Activated T-cell treated with anti-CD3 and anti-CD28 coated beads for 4 hours (primary cell): ENCODE measurements at places on chromosomes 1 and 21.

DNA sequence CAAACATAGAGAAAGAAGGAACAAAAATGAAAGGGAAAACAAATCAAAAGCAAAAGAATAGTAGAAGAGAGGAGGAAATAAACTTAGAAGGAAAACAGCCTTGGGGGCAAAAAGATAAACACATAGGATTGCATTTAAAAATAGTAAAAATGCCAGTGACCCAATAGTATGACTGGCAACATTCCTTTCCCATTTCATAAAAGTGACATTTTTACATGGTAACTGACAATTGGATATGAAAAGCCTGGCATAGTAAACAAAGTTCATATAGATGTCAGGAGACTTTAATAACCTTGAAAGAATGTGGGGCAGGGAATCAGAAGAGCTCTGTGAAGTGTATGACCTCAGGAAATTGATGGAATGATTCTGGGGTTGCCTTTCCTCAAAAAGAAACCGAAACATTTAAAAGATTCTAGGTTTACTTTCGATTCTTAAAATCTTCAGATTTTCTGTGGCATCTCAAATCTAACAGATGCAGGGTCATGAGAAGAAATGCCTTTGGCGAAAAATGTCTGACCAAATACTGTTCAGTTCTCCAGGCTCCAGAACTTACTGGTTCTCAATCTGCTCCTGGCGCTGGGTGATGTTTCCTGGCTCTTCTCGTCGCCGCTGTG lies 33.7 kb downstream of the SPTA1 start:
- DNase-seq, result no peak

DNA sequence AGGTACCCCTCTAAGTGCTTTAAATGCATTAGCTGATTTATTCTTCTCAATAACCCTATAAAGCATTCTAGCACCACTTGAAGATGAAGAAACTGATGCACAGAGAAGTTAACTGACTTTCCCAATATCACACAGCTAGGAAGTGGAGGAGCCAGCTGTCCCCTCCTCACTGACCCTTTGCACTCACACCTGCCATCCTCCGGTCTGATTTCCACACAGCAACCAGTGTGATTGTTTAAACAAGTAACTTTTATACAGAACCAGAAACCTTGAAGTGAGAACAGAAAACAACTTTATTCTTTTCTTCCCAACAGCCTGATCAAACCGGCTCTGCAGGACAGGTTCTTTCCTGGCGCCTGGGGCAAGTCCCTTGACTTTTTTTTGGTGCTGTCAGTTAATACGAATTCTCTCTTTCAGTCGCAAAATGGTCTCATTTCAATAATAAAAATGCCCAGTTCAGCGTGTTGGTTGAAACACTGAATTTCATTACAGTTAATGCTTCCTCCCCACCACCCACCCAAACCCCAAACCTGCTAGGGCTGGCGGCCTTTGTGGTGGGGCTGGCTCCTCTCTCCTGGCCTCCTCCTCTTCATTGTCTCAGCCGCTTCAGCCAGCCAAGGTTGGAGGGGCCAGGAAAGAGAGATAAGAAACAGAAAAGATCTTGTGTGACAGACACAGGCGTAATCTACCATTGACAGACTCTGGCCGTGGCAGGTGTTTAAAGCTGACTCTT lies 26.4 kb upstream of the EEIG2 start:
- DNase-seq, result no peak

DNA sequence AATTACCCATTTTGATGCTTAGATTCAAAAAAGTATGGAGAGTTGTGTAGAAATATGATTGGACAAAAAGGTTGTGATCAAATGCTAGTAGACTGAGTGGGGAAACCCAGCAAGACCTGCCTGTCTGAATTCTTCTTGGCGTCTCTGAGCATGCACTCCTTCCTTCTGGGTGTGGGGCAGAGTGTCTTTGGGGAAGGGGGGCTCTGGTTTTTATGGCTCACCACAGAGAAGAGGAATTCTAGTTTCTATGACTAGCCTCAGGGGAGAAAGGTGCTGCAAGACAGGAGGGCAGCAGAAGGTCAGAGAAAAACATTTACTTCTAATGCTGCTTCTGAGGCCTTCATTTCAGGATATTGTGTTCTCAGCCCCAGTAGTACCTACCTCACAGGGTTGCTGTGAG lies 33.9 kb upstream of the PIGC start:
- DNase-seq, result no peak

- DNase-seq, result no peak
Measured at GRCh38 chr1:103945774-103946173, 196.1 kb downstream of the AMY1C start.

- no peak for DNase-seq
Measured at GRCh38 chr1:82466416-82466815, 665.7 kb downstream of the ADGRL2 start.

GRCh38 chr1:1143636-1144035 lies 27.7 kb upstream of the C1orf159 start:
- DNase-seq, result no peak

DNA sequence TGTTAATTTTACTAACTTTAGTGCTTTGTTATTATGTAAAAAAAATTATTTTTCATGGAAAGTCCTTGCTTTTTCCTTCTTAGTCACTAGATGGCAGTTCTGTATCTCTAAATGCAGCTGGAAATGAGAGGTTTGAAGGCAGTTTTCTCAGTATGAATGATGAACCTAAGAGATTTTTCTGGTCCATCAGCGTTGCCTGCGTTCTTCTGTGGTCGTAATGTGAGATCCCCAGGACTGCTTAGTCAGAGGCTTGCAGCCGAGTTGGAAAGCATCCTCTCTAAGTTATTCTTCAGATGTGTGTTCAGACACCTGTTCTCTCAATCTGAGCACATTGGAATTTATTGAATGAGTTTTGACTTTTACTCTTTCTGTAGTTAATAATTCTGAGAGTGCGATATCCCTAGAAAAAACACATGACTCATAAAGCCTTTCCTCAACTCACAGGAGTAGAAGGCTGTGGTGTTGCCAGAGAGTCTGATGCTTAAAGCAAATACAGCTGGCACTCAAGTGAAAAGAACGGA lies 99.3 kb downstream of the FMN2 start:
- no peak for DNase-seq

DNA sequence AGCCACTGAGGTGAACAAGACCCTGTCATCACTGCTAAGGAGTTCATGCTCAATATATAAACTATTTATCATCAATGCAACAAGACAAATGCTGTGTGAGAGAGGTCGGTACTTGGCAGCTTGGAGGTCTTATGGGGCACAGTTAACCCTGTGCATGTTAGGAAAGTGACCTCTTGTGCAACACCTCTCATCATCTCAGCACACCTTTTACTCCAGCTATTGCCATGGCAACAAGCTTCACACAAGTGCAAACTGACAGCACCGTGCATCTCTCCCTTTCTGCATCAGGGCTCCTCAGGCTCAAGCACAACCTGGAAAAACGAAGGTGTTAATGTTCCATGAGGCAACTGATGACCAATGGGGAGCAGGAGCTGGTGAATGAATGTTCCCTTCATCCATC lies 14.7 kb upstream of the MYSM1 start:
- DNase-seq, result no peak

DNA sequence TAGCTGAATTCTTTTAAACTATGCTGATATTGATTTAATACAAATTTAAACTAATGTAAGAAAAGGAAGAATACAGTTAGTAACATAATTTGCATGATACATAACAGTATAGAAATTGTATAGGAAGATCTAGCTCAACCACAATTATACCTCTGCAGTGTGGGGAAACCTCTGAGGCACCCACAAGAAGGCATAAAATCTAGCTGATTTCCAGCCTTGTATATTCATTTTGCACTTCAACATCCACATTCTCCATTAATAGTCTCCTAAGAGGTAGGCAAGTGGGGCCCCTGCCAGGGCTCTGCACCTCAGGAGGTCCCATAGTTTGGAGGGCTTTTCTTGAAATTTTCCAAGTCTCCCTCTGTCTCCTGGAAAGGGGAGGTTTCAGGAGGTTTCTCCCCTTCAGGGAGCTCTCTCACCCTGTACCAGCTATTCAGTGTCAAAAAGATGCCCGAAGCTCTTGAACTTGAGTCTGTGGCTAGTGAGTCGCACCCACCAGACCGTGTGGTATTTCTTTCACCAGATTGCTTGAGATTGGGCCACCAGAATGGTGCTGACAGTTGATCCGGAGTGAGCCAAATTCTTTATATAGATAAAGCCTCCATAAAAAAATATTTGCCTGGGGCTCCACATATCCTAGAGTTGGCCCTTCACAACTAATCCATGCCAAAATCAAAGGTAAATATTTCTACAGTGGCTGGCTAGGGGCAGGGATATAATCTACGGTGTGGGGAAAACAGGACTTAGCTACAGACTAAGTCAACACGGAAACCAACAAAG lies 108.2 kb downstream of the TIAM1 start:
- DNase-seq, result no peak

- no peak for DNase-seq
Measured at GRCh38 chr1:223319905-223320580, 43.9 kb downstream of the SUSD4 start.

DNA sequence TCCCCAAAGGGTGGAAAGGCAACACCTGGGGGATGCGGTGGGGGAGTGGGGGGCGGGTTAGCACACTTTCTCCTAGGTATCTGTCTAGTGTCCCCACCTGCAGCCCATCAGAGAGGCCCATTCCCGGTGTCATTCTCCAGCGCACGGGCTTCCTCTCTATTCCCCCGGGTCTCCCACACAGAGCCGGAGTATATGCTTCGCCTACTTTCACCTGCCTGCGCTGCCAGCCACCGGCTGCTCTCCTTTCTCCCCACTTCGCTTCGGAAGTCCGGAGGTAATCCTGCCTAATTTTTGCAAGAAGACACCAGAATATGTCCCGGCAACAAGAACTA lies 852 bp downstream of the RGS7 start:
- no peak for DNase-seq

DNA sequence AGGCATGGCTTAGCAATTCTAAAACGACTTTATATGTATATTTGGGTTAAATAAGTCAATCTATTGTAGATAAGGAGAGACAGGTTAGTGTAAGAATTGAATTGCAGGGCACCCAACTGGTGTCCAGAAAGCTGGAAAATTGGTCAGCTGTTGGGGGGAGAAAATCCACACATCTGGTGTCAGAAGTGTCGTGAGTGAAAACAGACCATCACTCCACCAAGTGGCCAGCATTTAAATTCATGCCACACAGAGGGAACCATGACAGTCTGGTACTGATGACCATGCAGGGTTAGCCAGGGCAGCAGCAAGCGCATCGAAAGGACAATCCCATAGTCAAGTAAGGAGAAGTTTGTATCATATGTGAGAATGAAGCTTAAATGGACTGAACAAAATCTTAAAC lies 11.7 kb downstream of the LAX1 start:
- DNase-seq, result no peak

GRCh38 chr1:99662539-99663080 lies 16.7 kb downstream of the PALMD start:
- DNase-seq, result no peak

GRCh38 chr1:173202424-173203145 lies 4.5 kb downstream of the TNFSF4 start:
- DNase-seq, result no peak

GRCh38 chr1:90834886-90835660 lies 118.0 kb upstream of the BARHL2 start:
- no peak for DNase-seq

- DNase-seq, result no peak
Measured at GRCh38 chr1:18062185-18062584, 45.4 kb upstream of the IGSF21 start.

GRCh38 chr1:213057264-213058059 lies 6.4 kb downstream of the RPS6KC1 start:
- no peak for DNase-seq

DNA sequence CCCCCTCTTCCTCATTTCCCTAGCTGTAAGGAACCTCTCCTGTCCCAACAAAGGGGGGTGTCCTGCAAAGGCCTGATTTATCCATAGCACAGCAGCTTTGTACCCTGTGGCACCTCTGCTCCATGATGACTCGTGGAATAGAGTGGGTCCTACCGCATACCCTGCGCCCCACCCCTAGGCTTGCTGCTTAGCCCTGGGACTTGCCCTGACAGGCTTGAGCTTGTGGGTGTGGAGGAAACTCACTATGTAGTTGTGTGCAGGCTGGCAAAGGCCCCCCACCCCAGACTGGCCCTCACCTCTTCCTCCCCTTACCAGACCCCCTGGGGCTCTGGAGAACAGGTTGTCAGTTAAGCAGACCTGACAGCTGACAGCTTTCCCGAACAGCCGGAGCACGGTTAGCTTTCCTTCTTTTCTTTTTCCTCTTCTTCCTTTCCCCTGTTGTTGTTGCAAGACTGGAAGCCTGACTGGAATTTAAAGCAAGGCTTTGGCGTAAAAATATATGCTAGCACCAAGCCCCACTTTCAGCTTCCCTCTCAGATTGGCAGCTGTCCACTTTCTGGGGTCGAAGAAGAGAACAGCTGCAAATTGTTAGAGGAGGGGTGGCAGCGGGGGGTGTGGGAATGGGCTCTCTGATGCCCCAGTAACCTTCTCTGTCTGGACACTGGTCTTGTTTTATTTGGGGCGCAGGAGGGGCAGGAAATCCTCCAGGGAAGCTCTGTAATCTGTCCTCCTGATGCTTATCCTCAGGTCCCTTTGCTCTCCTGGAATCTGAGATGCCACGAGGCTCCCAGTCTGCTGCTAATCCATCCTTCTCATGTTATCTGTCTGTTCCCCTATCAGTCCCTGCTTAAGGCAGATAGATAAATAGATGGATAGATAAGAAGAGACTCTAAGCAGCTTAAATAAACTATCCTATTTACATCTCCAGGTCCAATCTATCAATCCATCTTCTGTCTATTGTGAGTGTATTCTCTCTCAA lies 134.6 kb downstream of the BRINP2 start:
- DNase-seq, result no peak

DNA sequence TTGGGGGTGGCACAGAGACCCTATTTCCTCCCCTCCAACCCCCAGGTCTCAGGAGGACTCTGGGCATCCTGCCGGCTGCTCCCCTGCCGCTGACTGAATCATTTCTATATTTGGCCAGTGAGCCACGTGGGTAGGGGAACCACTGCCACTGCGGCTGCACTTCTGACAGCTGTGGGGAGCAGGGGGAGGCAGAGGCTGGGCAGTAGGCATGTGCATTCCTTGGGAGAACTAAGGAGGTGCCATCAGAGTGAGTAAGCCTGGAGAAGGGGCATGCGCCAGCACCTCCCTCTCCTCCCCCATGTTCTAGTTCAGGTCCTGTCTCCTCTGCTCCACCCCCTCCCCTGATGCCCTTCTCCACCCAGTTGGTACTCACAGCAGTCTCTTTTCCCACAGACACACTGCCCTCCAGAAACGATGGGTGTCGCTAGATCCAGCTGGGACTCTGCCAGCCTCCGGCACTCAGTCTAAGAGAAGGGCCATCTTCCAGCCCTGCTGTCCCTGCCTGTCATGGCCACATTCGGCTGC lies 12.0 kb downstream of the PPFIA4 start:
- no peak for DNase-seq

DNA sequence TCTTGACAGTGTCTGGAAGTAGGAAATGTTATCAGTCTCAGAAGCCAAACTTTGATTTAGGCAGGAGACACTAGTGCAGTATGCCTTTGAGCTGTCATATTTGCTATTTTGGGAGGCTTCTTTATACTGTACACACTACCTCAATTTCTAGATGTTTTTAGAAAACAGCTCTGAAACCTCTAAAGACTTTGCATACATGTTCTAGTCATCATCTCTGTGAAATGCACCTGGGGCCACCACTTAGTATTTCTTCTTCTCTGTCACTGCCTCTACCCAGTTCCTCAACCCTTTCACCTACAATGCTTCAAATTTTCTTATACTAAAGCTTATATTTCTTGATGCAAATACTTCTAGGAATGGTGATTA lies 29.1 kb upstream of the PLA2G4A start:
- no peak for DNase-seq

GRCh38 chr1:24849672-24850295 lies 80.3 kb downstream of the RUNX3 start:
- DNase-seq, result no peak

- DNase-seq, result peak; percentile 45
Measured at GRCh38 chr1:154567386-154568156, at the start of gene CHRNB2. Gene CHRNB2, plus strand, starts transcription at chr1:154567778. Its CDS starts 267 bp downstream, at chr1:154568045.
